ENCODE measurements at places on chromosomes 5 and 9. TPM values are rescaled to one million over a fixed set of nuclear protein-coding genes. Genes with fewer than 3 reads are reported as not detected.
A peak's percentile ranks its signal among the peaks of the same experiment; 100 is the strongest.

Gene SPINK6
- not detected for total RNA-seq

Gene PCDHGB4
- total RNA-seq: 17.4 TPM

Gene DNAJB5
- total RNA-seq: 44.1 TPM

GRCh38 chr5:148776780-148777179 lies 49.6 kb upstream of the ADRB2 start:
- no peaks in the 10 kb centered on the region for H3K27me3 ChIP-seq
- no peaks in the 10 kb centered on the region for H3K4me1 ChIP-seq
- H3K4me3 ChIP-seq: no peak overlapping the region
- H3K27ac ChIP-seq: no peak overlapping the region
- no peaks in the 10 kb centered on the region for H3K36me3 ChIP-seq
- no peak for DNase-seq

DNA sequence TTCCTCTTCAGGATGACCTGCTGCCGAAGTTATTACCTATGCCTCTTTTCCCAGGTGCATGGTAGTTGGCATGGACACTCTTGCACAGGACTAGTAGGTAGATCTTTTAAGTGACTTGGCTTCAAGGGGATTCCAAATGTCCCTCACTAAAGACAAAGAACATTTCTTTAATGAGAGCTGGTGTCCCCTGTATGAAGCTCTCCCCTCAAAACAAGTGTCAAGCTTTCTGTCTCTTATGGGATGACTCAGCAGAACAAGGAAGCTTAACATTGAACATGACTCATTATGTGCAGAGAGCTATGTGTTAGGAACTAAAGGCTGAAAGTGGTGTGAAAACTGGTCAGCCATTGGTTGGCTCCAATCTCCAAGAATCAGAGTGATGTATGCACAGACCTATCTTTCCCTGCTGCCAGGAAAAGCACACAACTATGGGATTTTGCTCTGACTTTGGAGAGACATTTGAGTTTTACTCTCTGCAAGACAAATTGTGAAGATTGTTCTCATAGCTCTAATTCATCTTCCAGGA lies 120.5 kb downstream of the PRDM6 start:
- no peaks in the 10 kb centered on the region for H3K27me3 ChIP-seq
- no peak for DNase-seq
- H3K27ac ChIP-seq: peak overlapping the region; percentile 40
- no peak overlapping the region for H3K4me3 ChIP-seq

DNA sequence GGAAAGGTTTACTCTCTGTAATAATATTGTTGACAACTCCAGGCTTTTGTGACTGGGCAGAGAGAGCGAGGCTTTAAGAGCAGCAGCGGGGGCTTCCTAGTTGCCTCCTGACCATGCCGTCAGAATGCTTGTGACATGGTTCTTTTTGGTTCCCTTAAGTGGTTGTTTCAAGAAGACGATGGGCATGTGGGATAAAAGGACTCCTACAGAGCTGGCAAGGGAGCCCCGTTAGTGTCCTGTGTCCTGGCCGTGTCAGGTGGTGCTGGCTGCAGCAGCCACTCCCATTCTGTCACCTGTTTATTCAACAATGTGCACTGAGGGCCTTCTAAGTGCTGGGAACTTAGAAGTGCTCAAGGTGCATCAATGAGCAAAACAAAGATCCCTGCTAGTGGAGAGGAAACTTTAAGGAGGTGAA lies 19.7 kb downstream of the LCP2 start:
- H3K27ac ChIP-seq: no peak overlapping the region
- no peak overlapping the region for H3K4me3 ChIP-seq
- no peaks in the 10 kb centered on the region for H3K27me3 ChIP-seq
- DNase-seq: no peak
- peaks cover 4% of the 10 kb centered on the region for H3K4me1 ChIP-seq

DNA sequence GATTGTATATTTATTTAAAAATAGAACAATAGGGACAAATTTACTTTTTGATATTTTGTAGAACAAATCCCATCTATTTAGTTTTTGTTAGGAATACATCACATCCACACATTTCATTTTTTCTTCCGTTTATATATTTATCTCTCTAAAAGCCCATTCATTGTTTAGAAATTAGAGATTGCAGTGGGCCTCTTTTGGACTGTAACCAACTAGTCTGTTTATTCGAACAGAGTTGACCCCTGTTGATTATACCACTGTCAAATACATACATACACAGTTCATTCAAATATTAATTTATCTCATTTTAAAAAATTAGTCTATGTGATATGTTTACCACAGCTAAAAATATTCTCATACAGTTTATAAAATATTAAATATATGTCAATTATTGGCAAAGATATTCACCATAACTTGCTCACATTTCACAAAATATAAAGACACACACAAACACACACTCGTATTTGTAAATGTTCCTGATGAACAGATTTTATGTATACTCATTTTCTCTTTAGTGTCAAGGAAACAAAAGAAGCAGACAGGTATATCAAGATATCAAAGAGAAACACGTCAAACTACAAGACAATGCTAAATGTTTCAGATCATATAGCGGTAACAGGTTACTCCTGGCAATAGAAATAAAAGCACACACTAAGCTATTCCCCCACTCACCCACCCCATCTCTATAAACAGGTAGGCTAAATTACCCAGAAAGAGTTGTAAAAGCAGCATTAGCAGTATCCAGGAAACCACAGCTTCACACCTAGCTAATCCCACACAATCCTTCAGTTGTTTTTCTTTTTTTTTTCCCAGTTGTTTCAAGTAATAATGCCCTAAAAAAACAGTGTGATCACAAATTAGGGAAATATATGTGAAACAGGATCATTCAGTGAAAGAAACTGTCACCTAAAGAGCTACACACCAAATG lies 283.9 kb downstream of the ADAMTS6 start:
- H3K36me3 ChIP-seq: peaks cover 4% of the 10 kb centered on the region
- H3K27ac ChIP-seq: no peak overlapping the region
- H3K4me1 ChIP-seq: no peaks in the 10 kb centered on the region

DNA sequence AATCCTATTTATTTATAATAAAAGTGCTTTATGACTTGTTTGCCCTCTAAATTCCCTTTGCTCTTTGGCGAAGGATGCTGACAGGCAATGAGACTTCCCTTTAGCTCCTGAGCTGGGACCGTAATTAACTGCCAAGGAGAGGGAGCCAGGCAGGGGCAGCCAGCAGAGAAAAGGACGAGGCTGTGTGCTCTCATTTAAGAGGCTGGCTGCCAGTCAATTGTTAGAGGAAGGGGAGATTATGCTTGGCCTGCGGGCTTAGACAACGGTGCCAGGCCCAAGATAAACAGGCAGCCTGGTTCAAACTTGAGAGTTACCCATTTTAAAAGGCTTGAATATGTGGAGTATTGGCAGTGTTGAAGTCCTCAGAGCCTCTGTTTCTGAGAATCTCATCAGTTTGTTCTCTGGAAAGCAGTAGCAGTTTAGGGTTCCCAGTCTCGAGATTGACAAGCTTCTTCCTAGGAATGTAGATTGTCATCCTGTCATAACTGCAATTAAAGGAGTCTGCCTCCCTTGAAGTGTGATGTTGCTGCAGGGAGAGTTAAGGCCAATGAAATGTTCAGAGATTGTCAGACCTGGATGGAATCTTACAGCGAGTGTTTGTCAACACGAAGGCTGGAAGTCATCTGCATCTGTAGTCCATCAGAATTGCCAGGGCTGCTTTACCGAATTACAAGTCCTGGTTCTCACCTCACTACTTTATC lies 113.2 kb downstream of the JAKMIP2 start:
- H3K27me3 ChIP-seq: no peaks in the 10 kb centered on the region
- no peaks in the 10 kb centered on the region for H3K4me1 ChIP-seq
- no peaks in the 10 kb centered on the region for H3K36me3 ChIP-seq

GRCh38 chr9:110241858-110242321 lies 14.4 kb downstream of the TXN start:
- H3K27me3 ChIP-seq: no peaks in the 10 kb centered on the region
- no peak overlapping the region for H3K27ac ChIP-seq
- no peaks in the 10 kb centered on the region for H3K4me1 ChIP-seq
- peaks cover 2% of the 10 kb centered on the region for H3K36me3 ChIP-seq

- H3K27ac ChIP-seq: no peak overlapping the region
- no peaks in the 10 kb centered on the region for H3K27me3 ChIP-seq
- peaks cover 23% of the 10 kb centered on the region for H3K36me3 ChIP-seq
- no peak overlapping the region for H3K4me3 ChIP-seq
Observed at GRCh38 chr5:126624534-126624933, 23.8 kb downstream of the PHAX start.

- no peaks in the 10 kb centered on the region for H3K36me3 ChIP-seq
- no peaks in the 10 kb centered on the region for H3K27me3 ChIP-seq
- DNase-seq: no peak
- no peak overlapping the region for H3K27ac ChIP-seq
- H3K4me3 ChIP-seq: no peak overlapping the region
- no peaks in the 10 kb centered on the region for H3K4me1 ChIP-seq
Observed at GRCh38 chr5:39226558-39226957, 7.2 kb upstream of the FYB1 start.

- DNase-seq: no peak
- H3K36me3 ChIP-seq: no peaks in the 10 kb centered on the region
- no peak overlapping the region for H3K27ac ChIP-seq
- no peaks in the 10 kb centered on the region for H3K27me3 ChIP-seq
Observed at GRCh38 chr5:94376672-94377345, 241.6 kb downstream of the KIAA0825 start.

Measured in cardiac muscle cell (in vitro differentiated cells and primary cell).